ENCODE measurements at places on chromosomes 5 and 9.

DNA sequence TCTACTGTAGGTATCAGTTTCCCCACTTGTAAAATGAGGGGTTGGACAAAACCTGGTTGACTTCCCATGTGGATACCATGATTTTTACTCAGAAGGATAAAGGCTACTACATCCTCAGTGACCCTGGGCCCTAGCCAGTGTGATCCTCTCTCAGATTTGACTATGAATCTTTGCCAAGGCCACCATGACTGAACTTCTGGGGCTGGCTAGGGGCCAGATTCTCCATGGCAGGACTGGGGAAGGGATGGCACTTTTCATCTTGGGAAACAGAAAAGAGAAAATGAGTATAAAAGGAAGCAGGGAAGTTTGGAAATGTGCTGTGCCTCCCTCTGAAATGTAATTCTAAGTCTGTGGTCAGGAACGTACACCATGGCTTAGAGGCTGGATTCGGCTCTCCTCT lies 1.4 kb upstream of the FSTL4 start:
- DNase-seq = no peak

DNA sequence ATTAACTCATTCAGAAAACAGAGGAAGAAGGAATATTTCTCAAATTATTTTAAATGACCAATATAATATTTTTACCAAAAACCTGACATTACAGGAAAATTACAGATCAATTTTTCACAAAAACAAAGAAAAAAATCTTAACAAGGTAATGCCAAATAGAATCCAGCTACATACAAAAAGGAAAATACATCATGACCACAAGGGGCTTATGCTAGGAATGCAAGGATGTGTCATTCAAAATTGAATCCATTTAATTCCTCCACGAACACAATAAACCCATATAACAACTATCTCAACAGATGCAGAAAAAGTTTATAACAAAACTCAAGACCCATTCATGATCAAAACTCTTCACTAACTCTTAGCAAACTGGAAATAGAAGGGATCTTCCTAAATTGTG lies 239.8 kb downstream of the EPB41L4A start:
- DNase-seq = no peak

- DNase-seq = no peak
Observed at GRCh38 chr5:33267801-33268200, 173.0 kb upstream of the TARS1 start.

- peak; percentile 96 for DNase-seq
Observed at GRCh38 chr5:150142959-150143349, 12.7 kb downstream of the PDGFRB start.

DNA sequence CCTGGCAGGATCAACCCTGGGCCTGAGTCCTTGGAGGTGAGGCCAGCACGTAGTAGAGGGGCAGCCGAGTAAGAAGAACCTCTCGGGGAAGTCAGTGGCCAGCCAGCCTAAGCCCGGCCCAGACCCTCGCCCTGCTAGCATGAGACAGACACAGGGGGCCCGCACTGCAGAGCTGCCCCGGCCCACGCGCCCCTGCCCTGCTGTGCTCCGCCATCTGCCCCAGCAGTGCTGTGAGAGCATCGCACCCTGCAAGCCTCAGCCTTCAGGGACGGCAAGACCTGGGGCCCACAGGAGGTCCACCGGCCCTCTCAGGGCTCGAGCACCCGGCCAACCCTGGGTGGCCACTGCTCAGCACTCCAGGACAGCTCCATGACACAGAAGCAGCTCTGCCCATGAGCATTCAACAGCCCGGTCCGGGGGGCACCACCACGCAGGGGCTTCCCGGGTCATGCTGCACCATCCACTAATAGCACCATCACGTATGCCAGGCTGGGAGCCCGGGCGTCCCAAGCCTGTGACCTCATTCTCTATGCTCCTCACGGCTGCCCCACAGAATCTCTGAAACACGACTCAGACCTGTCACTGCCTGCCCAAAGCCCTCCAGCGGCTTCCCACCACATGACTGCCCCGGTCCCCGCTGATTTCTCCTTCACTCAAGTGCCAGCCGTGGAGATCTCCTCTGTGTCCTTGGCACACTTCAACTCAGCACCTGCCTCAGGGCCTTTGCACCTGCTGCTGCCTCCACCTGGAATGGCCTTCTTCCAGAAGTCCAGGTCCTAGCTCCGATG lies 38.1 kb downstream of the ADAMTS2 start:
- DNase-seq = no peak

GRCh38 chr5:99061299-99061698 lies 132.5 kb upstream of the CHD1 start:
- DNase-seq = peak; percentile 56

DNA sequence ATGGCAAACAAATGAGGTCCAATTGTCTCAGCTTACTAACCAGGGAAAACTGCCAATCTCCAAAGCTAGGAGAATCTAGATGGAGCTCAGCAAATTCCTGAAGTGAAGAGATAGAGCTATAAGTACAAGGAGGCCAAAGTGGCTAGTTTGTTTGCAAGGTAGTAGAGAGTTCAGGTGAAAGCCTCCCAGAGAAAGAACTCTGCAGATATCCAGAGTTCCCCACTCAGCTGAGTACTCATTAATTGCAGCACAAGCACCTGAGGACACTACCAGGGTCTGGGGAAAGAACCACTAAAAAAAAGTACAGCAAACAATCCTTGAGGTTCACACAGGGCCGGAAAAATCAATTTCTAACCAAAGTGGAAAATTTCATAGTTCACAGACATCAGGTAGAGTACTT lies 250.9 kb downstream of the TMEM232 start:
- no peak for DNase-seq

GRCh38 chr9:27029186-27029585 lies 23.7 kb upstream of the LRRC19 start:
- no peak for DNase-seq

GRCh38 chr9:129501771-129502319 lies 119.1 kb downstream of the C9orf50 start:
- DNase-seq = no peak

GRCh38 chr9:127090341-127090985 lies 32.0 kb downstream of the ANGPTL2 start:
- no peak for DNase-seq

DNA sequence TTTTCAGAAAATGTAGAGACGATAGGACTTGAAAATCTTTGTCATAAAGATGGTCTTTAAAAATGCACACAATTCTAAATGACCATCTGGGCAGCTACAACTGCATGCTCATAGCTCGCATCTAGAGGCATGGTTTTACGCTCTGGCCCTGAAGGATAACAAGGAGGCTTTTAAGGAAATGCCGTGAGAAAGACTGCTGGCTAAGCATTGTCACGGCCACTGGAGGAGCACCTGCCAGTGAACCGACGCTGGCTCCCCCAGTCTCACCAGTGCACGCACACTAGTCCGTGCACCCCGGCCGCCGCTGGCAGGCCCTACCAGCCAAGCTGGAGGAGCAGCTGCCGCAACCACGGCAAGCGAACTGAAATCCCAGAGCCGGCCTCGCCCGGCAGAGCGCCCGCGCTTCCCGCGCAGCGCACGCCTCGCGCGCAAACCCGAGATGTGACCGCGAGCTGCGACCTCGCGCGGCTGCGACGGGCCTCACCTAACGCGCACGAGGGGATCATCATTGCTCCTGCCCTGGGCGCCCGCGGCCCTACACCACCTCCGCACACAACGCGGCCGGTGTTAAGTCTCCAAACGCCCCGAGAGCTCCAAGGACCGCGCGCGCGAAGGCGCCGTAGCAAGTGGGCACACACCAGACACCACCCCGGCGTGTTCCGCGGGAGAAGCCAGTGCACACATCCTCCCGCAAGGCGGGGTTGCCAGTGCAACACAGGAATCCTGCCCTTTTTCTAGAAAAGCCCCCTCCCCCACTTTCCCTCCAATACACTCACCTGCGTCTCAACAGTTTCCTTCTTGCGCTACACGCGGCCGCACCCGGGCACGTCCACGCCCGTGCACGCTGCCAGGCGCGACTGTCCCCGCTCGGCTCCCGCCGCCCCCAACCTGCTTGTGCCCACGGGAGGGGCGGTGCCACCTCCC lies 5.3 kb downstream of the ELAVL2 start:
- DNase-seq = no peak

GRCh38 chr5:119336262-119336661 lies 19.6 kb upstream of the TNFAIP8 start:
- no peak for DNase-seq

GRCh38 chr9:87827341-87827740 lies 55.3 kb upstream of the SPATA31E1 start:
- DNase-seq = peak; percentile 88

- DNase-seq = no peak
Observed at GRCh38 chr5:2370626-2371418, 380.7 kb downstream of the IRX2 start.

- DNase-seq = no peak
Observed at GRCh38 chr5:123150089-123150488, 61.0 kb downstream of the PRDM6 start.

GRCh38 chr5:13816126-13816525 lies 128.4 kb downstream of the DNAH5 start:
- DNase-seq = peak; percentile 42

Measured in M059J (cell line).